HT-29 (cell line): ENCODE measurements at places on chromosomes 6 and 20.

DNA sequence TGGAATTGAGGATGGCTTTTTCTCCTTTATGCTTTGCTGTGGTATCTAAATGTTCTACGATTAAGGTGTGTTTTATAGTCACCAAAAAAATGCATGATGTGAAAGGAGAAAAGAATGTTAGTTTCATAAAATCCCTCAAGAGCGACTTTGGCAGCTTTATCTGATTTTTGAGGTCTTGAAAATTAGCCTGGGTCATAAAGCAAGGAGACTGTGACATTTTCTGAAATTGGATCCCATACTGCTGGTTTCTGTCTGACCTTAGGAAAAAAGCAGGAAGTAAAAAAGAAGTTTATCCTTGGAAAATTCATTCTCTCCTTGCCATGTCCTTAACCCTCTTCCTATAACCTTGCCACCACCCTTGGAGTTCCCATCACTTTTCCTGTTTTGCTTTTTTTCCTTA lies 525.3 kb downstream of the CD83 start:
- DNase-seq, result no peak

DNA sequence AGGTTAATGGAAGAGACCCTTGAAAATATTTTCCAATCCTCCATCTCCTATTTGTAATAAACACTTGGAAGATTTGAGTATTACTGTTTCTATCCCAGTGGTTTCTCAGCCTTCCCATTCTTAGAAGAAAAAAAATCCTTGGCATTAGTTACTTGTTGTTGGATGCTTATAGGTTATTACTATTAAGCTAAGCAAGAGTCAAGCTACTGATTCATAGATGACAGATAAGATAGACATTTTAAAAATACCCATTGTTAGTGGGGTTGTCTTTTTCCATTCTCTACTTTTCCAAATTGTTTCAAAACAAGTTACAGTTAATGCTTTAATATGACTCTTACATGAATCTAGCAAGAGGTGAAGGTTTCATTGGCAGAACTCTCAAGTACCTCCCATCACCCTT lies 158.5 kb downstream of the HIVEP2 start:
- no peak for DNase-seq

DNA sequence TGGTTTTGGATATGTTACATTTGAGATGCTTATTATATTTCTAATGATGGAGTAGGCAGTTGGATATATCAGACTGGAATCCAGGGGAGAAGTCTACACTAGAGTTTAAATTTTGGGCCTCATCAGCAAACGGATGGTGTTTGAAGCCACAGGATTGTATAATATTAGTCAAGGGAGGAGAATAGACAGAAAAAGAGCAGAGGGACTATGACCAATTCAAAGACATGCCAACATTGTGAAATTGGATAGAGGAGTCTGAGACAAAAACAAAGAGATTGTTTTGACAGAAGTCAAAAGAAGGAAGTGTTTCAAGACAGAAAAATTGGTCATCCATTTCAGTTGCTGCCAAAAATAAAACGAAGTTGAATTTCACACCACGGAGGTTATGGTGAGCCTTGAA lies 66.5 kb downstream of the NOX3 start:
- DNase-seq, result no peak

- DNase-seq, result no peak
These were observed 1.0 kb downstream of the CALHM6 start for GRCh38 chr6:116461932-116462885.

DNA sequence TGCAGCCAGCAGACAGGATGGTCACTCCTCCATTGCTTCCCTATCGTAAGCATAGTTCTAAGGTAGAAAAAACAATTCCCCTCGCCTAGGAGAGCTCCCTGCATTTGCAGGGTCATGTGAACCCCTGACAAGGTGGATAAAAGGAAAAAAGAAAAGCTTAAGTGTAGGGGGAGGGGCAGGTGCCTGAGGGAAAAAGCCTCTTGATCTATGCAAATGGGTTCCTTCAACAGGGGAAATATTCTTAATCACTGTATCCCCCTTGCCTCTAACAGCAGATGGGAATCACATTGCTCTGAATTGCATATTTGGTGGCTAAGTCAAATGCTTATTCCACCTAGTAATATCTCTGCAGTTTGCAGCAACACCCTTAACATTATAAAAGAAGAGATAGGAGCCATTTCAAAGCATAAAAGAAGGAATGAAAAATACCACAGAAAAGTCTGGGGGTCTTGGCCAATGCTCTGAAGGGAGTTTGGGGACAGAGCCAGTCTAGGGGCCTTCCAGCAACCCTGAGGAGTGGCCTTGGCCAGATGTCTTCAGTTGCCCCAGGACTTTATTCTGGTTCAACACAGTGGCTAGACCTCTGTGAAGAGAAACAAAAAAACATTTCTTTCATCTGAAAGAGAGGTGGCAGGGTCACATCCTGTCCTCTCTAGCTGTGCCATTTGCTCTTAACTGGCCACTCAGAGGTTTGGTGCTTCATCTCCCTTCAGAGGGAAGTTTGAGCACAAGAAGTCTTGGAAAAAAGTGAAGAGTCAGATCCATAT lies 660.4 kb upstream of the GJE1 start:
- no peak for DNase-seq

DNA sequence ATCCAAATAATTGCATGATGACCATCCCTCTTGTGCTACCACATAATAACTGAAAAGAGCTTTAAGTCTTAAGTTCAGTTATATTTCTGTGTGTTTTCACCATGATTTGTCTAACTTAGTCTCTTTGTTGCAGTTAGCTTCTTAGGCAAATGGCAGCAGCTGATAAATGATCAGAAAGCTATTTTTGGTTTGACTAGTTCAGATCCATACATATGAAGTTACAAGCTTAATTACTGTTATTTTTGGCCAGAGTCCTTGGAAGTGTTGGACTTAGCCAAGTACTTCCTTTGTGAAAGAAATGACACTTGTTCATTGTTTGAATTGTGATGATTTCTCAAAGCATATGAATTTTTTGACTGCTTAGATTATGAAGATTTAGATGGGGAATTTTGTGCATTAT lies 54.2 kb downstream of the HIVEP1 start:
- DNase-seq, result no peak

DNA sequence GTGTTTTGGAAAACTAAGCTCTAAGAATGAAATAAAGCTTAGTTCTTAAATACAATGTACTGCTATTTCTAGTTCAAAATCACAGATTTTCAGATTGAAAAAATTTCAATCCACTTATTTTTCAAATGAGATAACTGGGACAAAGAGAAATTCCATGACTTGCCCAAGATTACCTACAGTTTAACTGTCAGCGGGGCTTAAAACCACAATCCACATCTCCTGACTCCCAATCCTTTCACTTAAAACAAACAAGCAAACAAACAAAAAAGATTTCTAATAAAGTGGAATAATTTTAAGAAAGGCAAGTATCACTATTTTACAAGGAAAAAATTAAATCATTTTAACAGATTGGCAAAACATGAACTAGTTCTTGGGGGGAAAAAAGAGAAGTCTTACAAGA lies 4.2 kb downstream of the PHIP start:
- DNase-seq, result no peak

- no peak for DNase-seq
These were observed 397.9 kb upstream of the JARID2 start for GRCh38 chr6:14848019-14848418.

GRCh38 chr6:135707426-135707825 lies 144.1 kb upstream of the PDE7B start:
- DNase-seq, result no peak

DNA sequence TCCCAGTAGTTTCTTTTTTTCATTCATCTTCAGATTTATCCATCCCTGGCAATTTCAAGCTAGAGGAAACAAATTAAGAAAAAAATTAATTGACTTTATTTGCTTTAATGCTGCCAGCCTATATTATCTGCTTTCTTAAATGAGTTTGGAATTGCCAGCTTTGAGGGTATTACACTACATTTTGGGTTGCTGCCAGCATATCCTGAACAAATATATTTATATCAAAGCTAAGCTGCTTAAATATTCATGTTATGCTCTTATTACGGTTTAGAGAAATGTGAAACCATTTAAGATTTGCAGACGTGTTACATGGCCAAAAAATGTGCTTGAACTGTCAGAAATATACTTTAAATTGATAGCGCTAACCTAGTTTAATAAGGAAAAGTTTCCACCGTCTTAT lies 59.7 kb downstream of the GRIK2 start:
- no peak for DNase-seq
